Putamen (tissue), 1 donor: ENCODE measurements at places on chromosomes 6 and 20.

GRCh38 chr6:90993770-90994169, 406.9 kb upstream of the MAP3K7 start:
- no peak for DNase-seq

DNA sequence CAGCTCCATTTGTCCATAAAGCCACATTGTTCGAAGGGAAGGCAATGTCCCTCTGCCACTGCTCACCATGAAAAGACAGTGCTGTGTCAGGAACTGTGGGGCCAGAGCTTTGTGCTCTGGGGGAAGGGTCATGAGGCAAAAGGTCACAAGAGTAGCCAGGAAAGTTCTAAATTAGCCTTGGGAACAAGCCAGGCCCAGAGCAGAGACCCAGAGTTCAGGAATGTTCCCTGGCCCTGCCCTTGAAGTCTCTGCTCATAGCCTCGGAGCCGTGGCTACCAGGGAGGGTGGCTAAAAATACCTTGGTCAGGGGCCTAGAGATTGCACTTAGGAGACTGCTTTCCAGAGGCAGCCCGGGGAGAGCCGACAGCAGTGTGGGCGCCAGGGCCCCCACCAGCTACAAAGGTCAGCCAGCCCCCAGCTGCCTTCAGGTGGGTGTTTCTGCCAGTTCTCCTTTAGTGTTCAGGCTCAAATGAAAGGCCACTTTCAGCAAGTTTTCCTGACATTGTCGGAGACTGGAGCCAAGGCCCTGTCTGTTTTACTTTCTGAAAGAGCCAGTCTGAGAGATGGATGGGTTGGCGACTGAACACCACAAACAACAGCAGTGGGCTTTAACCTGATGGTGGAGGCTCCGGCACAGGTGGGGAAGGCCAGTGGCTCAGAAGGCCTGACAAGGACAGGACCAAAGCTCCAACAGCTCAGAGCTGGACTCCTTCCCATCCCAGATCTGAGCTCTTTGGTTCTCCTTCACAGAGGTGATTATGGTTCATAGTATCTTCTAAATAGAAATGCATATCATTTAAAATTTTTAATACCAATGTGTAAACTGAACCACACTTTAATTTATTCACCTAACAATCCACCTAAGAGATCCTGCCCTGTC, 76.2 kb downstream of the CDH26 start:
- no peak for DNase-seq

DNA sequence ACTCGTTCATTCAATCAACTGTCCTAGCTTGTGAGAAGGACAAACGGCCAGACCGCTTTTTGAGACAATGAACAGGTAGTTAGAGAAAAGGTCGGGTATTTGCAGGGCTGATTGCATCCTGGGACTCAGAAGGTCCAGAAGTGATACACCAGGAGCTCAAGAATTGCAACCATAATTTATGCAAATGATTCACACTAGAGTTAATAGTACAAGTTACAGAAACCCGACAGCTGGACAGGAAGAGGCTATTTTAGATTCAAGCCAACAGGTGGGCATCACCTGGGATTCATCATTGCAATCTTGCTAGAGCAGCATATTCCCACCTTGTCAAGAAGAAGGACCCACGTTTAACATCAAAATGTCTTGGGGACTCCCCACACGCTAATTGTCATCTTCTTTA, 83.5 kb downstream of the TNFAIP3 start:
- no peak for DNase-seq

DNA sequence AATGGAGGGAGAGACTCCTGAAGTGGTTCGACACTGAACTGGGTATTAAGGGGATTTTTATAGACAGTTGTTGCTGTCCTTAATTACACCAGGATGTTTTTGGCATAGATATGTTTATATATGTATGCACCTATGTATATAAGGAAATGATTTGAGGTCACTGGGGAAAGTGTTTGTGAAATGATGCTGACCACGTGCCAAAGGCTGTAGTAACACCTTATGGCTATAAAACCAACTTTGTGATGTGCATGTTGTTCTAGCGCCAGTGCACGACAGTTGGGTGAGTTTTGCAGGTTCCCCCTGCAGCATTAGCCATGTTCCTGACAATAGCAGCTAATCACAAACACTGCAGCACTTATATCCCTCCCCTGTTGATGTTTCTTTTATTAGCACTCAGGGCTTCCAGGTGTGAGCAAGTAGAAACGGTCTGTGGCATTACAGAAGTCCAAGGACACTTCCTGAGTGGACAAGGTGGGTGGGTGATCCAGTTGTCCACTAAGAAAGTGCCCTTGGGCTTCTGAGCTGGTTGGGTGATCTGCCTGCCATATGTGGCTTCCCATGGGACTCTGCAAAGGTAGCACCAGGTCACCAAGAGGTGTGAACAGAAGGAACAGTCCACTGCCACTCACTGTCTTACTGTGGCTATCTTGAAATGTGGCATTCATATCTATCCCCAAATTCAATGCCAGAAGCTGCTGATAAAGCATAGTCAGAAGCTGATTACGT, 63.0 kb upstream of the RBM24 start:
- no peak for DNase-seq
